ENCODE measurements at places on chromosomes 12 and 14. TPM values are rescaled to one million over a fixed set of nuclear protein-coding genes. Genes with fewer than 3 reads are reported as not detected.

GRCh38 chr12:116647813-116648212 lies 88.6 kb downstream of the MAP1LC3B2 start:
- no peak for DNase-seq

DNA sequence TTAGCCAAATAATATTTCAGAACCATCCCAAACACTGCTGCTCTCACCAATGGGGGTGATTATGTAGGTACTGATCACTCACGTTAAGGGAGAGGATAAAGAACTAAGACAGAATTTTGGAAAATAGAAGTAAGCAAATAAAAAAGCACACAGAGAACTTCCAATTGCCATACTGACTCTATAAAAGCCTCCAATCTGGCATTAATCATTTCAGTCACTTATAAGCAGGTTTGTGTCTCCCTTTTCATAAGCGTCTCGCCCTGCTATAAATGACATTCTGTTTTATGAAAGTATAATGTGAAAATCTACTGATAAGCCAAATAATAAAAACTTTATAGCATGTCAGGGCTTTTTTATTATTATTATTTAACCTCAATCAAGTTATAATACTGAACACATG lies 435.2 kb downstream of the ETNK1 start:
- no peak for DNase-seq

DNA sequence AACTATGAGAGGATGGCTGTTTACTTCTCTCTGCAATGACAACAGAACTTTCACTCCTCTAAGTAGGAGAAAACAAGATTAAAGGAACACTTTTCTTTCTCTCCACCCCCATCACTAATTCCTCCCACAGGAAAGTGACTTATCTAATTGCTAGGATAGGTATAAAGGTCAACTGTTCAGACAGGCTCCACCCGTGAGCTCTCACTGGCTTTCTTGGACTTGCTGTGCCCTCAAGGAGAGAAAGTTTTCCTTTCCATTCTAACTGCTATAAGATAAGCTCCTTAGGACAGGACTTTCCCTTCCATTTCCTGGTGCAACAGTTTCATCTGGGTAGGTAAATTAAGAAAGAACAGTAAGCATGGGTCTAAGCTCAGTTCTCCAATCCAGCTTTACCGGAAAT lies 4.8 kb downstream of the SLC41A2 start:
- no peak for DNase-seq

DNA sequence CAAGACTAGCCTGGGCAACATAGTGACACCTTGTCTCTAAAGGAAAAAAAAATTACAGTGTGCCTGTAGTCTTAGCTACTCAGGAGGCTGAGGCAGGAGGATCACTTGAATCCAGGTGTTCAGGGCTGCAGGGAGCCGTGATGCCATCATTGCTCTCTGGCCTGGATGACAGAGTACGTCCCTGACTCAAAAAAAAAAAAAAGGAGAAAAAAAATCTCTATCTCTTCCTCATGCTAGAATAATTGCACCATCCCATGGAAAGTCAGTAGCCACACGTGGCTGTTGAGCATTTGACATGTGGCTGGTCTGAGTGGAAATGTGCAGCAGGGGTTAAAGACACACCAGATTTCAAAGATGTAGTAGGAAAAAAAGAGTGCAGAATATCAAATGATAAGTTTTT lies 3.8 kb downstream of the RILPL1 start:
- no peak for DNase-seq

CGRRF1 gene
- total RNA-seq, result 23.3 TPM

DNA sequence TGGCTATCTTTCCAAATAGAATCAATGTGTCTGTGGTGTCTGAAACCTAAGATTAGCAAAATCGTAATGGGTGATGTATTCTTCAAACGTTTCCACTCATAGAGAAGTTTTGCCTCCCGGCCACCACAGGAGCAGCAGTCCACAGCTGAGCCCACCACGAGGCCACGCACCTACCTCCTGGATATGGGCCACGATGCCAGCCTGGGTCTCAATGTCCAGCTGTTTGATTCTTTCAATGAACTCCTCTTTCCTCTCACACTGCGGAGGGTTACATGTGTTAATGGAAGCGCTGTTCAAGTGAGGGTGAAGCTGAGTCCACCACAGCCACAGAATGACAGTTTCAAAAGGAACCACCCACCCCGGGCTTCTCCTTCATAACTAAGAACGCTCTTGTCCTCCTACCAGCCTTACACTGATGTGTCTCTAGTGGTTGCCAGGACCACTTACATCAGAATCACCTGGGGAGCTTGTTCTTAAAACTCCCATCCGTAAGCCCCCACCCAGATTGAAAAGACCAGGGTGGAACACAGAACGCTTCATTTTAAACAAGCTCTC lies 75.3 kb downstream of the CCDC88C start:
- no peak for DNase-seq

GRCh38 chr12:81699551-81699950 lies 59.6 kb downstream of the PPFIA2 start:
- no peak for DNase-seq

DNA sequence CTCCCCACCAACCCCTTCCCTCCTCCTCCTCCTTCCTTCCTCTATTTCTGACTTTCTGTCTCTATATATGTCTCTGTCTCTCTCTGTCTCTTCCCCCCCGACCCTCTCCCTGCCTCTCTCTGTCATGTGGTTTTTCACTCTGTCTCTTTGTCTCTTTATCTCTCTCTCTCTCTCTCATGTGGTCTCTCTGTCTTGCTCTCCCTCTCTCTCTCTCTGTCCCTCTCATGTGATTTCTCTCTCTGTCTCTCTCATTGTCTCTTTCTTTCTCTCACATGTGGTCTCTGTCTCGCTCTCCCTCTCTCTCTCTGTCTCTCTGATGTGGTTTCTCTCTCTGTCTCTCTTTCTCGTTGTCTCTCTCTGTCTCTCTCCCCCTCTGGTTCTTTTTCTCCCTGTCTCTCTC lies 59.3 kb downstream of the PHETA1 start:
- DNase-seq, result no peak

DNA sequence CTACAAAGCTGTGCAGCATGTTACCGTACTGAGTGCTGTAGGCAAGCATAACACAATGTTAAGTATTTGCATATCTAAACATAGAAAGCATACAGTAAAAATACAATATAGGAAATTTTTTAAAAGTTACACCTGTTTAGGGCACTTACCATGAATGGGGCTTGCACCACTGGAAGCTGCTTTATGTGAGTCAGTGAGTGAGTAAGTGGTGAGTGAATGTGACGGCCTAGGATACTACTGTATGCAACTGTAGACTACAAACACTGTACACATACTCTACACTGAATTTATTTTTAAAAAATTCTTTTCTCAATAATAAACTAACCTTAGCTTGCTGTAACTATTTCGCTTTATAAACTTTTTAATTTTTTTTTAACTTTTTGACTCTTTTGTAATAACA lies 82.1 kb upstream of the FSCB start:
- no peak for DNase-seq

DNA sequence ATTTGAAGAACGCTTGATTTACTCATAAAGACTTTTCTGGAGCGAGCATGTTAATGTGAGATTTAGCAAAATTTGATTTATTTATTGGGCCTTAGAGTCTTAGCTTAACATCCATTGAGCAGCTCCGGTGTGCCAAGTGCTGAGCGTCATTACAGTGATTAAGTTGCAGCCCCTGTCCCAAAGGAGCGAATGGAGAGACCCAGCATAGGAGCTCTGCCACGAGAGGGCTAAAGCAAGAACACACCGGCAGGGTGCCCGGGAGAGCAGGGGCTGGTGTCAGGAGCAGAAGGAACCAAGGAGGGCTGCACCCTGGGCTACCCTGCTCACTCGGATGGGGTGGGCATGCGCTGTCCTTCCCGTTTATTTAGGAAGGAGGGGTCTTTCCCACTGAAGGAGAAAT lies 50.6 kb downstream of the PPP2R5C start:
- no peak for DNase-seq

YBX3 gene
- total RNA-seq, result 433 TPM

GRCh38 chr14:95703341-95703740 lies 10.6 kb downstream of the TCL1A start:
- no peak for DNase-seq

- no peak for DNase-seq
Measured at GRCh38 chr12:101951002-101951670, 73.8 kb downstream of the DRAM1 start.

GRCh38 chr12:127343940-127344339 lies 923.0 kb upstream of the TMEM132C start:
- no peak for DNase-seq

DNA sequence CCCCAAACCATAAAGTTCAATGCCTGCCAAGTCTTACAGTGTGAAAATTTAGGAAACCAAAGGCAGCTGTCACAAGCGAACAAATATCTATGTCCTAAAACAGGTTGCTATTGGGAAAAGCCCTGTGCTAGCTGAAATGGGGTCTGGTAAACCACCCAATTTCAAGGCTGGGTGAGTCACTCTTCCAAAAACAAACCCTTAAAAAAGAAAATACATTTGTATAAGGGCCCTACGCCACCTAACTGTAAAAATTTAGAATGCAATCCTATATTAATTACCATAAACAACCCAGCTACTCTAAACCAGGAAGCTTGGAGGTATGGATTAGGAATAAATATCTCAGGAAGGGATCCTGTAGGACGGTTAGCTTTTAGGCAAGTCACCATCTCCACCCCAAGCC lies 32.1 kb downstream of the PRMT8 start:
- no peak for DNase-seq

GRCh38 chr12:6295094-6295811 lies 15.2 kb upstream of the PLEKHG6 start:
- DNase-seq, result no peak

TBX3 gene
- 16.5 TPM for total RNA-seq

GRCh38 chr14:20848955-20849570 lies 42.1 kb upstream of the RNASE3 start:
- DNase-seq, result no peak

KRT75 gene
- not detected for total RNA-seq

GRCh38 chr12:26748741-26749431 lies 84.1 kb downstream of the ITPR2 start:
- no peak for DNase-seq

SLC38A1 gene
- 15.9 TPM for total RNA-seq

DNA sequence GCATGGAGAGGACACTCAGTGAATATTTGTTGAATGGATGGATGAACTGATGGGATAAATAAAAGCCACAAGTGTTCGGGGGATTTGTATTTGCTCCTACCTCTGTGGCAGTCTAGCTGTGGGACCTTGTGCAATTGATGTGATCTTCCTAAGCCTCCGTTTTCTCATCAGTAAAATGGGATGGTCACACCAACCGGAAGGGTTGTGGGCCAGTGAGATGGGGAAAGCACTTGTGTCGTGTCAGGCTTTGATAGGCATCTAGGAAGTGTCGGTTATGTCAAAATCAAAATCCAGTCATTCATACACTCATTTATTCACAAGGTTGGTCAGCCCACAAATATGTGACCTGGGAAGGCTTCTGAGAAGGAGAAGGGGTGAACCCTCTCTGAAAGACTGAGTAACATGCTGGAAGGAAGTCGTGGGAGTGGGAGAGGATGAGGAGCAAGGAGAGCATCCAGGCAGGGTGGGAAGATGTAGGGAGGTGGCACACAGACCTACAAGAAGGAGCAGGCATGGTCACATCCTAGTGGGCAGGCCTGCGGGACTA lies 7.8 kb upstream of the SERPINA9 start:
- no peak for DNase-seq

DTX3 gene
- total RNA-seq, result 7.2 TPM

- no peak for DNase-seq
Measured at GRCh38 chr12:11917501-11917900, 153.2 kb upstream of the BCL2L14 start.

DNA sequence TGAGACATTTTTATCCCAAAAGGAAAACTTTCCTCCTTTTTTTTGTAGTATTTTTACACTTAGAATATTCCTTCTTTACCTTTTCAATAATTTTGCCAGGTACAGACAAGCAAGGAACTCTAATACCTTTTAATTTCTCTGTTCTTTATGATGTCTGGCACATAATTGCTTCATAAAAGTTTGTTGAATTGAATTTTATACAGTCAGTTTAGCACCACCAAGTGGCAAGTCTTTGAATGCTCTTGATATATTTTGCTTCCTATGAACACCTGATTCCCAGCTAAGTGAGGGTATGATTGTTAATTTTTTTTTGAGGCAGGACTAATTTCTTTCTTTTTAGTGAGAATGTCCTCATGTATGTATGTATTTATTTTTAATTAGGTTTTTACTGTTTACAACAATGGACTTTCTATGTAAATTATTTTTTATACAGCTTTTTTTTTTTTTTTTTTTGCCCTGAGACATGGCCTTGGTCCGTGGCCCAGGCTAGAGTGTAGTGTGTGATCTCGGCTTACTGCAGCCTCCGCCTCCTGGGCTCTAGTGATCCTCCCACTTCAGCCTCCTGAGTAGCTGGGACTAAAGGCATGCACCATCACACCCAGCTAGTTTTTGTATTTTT lies 6.9 kb downstream of the TBC1D15 start:
- DNase-seq, result no peak

GRCh38 chr12:72365151-72365550 lies 93.0 kb downstream of the TRHDE start:
- DNase-seq, result no peak

TEX22 gene
- total RNA-seq, result not detected

POTEM gene
- total RNA-seq, result not detected

GRCh38 chr12:6313326-6313940 lies 3.0 kb downstream of the PLEKHG6 start:
- no peak for DNase-seq

ANAPC5 gene
- total RNA-seq, result 80.9 TPM

- no peak for DNase-seq
Measured at GRCh38 chr14:20808162-20808483, 5.5 kb upstream of the RNASE1 start.

GRCh38 chr14:67622675-67623074 lies 3.0 kb downstream of the ARG2 start:
- no peak for DNase-seq

- DNase-seq, result no peak
Measured at GRCh38 chr14:90213099-90213748, 43.1 kb upstream of the PSMC1 start.

DNA sequence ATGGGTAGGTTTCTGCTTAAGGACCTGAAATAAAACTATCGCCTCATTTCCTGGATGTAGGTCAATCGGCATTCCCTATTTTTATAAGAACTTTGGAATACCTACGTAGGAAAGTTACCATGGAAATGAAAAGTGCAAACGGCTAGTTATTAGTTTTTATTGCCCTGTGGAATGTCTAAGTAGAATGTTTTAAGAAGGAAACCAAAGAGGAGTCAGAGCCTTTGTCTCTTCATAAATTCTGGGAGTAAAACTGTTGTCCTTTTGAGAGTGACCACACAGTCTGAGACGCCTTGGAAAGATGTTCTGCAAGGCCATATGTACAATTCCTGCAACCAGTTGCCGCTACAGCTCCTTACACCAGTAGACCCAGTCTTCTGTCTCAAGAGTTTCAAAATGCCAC lies 176.0 kb upstream of the SEL1L start:
- no peak for DNase-seq

All from mesenteric fat pad (tissue), 1 donor.